ENCODE measurements at places on chromosomes 5 and 9.

- H3K4me1 ChIP-seq: peaks cover 13% of the 10 kb centered on the region
- no peak overlapping the region for H3K27ac ChIP-seq
- no peaks in the 10 kb centered on the region for H3K36me3 ChIP-seq
- no peaks in the 10 kb centered on the region for H3K27me3 ChIP-seq
- H3K4me3 ChIP-seq: no peak overlapping the region
Observed at GRCh38 chr9:122005597-122005996, 87.5 kb downstream of the TTLL11 start.

DNA sequence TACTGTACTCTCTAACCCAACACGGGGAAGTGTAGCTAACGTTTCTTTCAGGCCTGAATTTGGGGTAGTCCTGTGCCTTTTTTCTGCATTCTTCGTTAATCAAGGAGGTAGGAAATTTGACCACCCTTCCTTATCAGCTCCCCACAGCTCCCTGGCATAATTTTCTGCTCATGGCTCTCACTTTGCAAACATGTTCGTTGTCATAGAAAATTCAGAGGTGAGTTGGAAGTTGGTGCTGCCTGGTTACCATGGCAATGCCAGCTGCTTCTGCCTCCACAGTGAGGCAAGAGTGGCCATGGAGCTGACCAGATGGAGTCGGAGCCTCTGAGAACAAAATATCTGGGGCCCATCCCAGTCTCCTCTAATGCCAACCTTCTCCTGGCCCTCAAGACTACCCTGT, 116.6 kb upstream of the BOD1 start:
- H3K27ac ChIP-seq: no peak overlapping the region
- DNase-seq: no peak
- H3K36me3 ChIP-seq: no peaks in the 10 kb centered on the region
- no peak overlapping the region for H3K4me3 ChIP-seq

DNA sequence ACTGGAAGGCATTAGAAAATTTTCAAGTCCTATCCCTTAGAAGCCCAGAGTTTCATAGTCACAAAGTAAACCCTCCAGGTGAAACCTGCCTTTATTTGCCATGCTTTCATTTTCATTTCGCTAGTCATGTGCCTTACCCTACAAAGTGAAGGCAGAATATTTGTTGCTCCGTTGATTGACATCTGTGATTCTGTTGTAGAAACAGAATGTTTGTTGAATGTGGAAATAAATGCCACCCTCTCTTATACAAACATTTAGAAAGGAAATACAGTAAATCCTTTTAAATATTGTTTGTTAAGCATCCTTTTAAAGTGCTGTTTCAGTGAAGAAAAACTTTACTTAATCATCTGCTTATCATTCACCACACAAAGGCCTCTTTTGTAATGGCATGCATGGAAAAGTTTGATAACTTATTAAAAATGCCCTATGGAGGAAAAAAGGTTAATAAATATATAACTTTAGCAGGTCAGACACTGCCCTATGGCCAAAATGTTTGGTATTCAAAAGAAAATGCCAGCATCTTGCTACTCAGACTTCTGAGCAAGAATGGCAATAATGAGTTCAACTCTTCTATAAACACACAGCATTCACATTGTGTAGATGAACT, 34.3 kb upstream of the CAST start:
- H3K4me1 ChIP-seq: peaks cover 4% of the 10 kb centered on the region
- no peaks in the 10 kb centered on the region for H3K27me3 ChIP-seq
- DNase-seq: no peak
- peak overlapping the region; percentile 13 for H3K4me3 ChIP-seq

GRCh38 chr5:103271570-103272289, 13.2 kb downstream of the MACIR start:
- no peak for DNase-seq
- H3K4me1 ChIP-seq: peaks cover 4% of the 10 kb centered on the region
- no peaks in the 10 kb centered on the region for H3K27me3 ChIP-seq

GRCh38 chr9:72728031-72728770, 206.8 kb downstream of the TMC1 start:
- no peaks in the 10 kb centered on the region for H3K27me3 ChIP-seq
- no peak for DNase-seq
- H3K27ac ChIP-seq: no peak overlapping the region

- peaks cover 46% of the 10 kb centered on the region for H3K4me1 ChIP-seq
- no peak for DNase-seq
- no peaks in the 10 kb centered on the region for H3K27me3 ChIP-seq
- H3K27ac ChIP-seq: peak overlapping the region; percentile 90
Observed at GRCh38 chr5:149423794-149424268, 44.7 kb upstream of the IL17B start.

GRCh38 chr5:127612441-127613141, 36.3 kb upstream of the CTXN3 start:
- H3K36me3 ChIP-seq: no peaks in the 10 kb centered on the region
- no peaks in the 10 kb centered on the region for H3K4me1 ChIP-seq
- H3K4me3 ChIP-seq: no peak overlapping the region
- no peak for DNase-seq

DNA sequence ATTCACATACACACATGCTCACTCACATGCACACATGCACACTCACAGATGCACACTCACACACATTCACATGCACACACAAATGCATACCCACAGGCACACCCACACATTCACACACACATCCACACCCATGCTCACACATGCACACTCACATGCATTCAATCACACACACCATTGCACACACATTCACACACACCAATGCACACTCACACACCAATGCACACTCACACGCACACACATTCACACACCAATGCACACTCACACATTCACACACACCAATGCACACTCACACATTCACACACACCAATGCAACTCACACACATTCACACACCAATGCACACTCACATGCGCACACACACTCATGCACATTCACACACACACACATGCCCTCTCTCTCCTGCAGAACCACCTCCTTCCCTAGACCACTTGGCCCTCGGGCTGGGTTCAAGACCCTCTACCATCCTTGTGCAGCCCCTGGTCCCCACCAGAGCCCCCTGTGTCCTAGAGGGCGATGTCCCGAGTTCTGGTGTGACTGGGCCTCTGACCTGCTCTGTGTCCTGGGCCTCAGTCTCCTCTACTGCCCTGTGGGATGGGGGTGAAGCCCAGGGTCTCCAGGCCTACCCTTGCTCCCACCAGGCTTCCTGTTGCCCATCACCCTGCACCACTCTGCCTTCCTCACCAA, 139.0 kb downstream of the OLFM1 start:
- no peak for DNase-seq
- no peaks in the 10 kb centered on the region for H3K36me3 ChIP-seq
- no peaks in the 10 kb centered on the region for H3K27me3 ChIP-seq
- H3K27ac ChIP-seq: no peak overlapping the region

Measured in esophagus squamous epithelium (tissue), 5 donors.